Stimulated activated CD8-positive, alpha-beta memory T cell treated with anti-CD3 and anti-CD28 coated beads, Interleukin-12 subunit alpha, Interleukin-12 subunit beta, amount 100 ng/mL, for 4 hours (primary cell): ENCODE measurements at places on chromosomes 1 and 21.
A peak's percentile ranks its signal among the peaks of the same experiment; 100 is the strongest.

GRCh38 chr1:149936170-149936991, at the start of gene MTMR11:
Gene MTMR11, minus strand, starts transcription at chr1:149936879. Its CDS starts 232 bp downstream, at chr1:149936647.
- no peak for DNase-seq

DNA sequence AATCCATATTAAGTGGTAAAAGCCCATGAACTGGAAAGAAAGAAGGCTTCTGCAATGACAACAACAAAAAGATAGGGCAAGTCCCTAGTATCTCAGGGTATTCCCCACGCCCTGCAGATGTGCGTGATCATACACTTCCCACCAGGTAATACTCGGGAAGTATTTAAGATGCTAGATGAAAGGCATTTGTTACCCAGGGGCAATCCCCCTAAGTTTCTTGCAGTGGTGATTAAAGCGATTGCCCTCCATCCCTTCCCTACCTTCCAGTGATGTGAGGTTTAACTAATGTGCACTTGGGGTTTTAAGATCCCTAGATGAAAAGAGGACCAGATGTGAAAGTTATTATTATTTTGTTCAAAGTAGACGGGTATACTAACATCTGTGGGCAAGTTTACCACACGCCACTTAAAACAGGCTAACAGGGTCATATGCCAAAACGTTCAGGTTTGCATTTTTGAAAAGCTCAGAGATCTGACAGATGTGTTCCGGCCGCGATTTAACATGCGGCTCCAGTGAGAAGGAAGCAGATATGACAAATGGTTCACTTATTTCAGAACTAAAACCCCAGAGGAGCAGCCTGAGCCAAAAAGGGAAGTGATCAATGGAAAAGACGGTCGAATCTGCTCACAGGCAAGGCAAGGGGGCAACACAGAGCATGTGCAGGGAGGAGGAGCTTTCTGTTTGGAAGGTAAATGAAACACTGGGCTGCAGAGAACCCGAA, 17.4 kb downstream of the TIAM1 start:
- no peak for DNase-seq

DNA sequence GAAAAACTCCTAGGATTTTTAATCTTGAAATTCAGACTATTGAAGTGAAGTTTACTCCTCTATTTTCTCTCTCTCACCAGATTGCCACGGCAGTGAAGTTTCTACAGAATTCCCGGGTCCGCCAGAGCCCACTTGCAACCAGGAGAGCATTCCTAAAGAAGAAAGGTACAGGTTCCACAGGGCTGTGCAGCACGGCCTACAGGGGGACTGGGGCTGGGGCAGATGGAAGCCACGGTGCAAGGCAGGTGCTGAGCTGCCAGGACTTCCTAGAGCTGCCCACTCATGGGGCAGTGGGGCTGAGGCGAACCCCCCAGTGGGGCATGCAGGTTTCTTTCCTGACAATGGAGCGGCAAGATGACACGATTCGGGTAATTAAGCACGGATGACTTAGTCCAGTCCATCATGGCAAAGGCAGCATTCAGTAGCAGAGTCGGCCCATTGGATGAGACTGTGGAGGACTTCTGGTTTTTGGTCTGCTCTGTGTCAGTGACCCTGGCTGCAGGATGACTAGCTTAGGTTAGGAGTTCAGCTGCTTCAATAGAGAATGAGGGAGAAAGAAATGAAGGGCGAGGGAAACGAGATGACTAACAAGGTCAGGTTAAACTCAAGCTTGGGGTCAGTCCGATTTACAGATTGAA, 61.5 kb downstream of the PEX14 start:
- no peak for DNase-seq

GRCh38 chr1:3651026-3651929, 1.0 kb upstream of the TP73 start:
- no peak for DNase-seq

GRCh38 chr1:12810691-12811408, 19.7 kb downstream of the PRAMEF1 start:
- DNase-seq = no peak

- no peak for DNase-seq
These were observed 36.7 kb upstream of the RASAL2 start for GRCh38 chr1:178057141-178057765.

DNA sequence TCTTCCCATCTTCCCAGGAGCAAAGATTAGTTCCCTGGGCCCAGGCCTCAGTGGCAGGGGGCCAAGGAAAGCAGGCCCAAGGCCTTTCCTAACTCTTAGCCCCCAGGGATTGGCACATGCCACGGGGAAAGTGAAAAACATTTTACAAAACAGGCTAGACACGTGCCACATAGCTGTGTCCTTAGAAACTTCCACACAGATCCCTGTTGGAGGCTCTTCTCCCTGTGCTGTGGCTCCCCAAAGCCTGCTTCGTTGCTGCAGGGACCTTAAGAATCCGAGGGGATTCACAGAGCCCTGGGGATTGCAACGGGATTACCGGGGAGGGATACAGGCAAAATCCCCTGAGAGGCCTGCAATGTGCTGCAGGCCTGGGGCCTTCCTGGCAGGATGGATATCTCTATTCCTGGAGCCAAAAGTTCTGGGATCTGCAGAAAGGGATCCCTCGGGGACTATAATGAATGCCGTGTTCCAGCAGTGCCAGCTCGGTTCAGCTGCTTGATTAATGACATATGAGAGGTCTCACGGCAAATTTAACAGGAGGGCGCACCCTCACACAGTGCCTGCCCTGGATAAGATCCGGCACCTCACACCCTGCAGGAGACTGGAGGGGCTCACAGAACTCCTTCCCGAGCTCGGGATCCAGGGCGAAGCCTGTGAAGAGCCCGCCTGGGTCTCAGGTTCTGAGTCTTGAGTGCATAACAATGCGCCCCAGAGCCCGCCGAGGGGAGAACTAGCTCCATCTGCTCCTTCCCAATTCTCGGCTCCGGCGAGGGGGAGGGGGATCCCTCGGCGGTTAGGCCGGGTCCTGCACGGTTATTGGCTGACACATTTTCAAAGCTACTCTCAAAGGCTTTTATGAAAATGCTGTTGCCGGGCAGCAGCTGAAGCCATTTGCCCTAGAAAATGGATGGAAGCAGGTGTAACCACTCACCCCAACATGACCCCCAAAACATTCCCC, 15.3 kb upstream of the RGS8 start:
- no peak for DNase-seq

GRCh38 chr1:39160703-39161102, 43.8 kb upstream of the MACF1 start:
- no peak for DNase-seq

DNA sequence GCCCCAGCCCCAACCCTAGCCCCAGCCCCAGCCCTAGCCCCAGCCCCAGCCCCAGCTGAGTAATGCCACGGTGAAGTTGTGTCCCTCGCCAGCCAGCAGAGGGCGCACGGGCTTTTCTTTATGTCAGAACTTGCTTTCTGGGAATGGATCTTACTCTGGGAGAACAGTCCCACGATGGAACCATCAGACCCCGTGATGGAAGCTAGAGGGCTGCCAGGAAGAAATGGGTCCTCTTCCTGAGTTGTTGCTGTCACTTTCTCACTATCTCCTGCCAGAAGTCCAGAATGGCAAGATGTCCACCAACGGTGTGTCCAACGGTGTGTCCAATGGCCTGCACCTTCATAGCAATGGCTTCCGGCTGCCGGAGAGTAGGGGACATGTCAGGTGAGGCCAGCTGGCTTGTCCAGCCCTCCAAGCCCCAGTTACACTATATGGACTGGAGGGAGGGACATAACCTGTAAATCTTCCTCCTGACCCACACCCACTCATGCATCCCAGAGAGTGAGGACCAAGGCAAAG, 25.1 kb upstream of the TMEM222 start:
- peak; percentile 24 for DNase-seq

DNA sequence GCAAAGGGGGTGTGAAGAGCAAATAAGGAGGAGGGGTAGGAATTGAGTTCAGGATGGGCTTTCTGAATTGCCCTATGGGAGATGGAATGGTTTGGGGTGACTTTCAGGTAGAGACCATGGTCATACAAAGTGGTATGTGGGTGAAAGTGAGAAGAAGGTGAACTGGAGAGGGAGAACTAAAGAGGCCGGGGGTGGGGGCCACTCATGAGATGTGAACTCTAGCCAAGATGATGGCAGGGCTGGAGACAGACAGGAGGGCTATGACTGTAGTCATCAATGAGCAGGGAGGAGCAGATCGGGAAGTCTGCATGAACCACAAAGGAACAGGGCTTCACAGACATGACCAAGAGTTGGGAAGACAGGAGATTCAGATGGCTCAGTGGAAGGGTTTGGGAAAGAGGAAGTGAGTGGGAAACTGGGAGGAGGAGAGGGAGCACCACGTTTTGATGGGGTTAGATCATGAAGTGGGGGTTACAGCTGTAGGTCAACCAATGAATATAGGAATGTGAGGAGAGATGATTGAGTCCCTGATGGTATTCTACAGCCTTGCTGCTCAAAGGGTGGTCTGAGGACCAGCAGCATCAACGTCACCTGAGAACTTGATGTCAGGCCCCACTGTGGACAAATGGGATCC, 20.7 kb upstream of the LRRC8D start:
- DNase-seq = no peak

DNA sequence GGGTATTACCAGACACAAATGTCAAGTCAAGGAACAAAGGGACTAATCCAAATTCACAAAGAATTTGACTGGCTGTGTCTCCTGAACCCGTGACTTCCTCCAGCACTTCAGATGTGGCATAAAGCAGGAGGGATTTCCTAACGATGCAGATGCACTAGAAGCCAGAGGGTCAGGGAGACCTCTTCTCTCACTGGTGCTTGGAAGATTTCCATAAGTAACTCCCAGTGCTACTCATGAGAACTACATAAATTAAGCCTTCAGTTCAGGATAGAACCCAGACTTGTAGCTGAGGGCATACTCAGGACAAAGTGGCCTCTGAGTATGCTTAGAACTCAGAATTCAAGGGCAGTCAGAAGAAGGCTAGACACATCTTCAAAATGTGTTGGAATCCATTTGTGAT, 83.6 kb upstream of the NRIP1 start:
- no peak for DNase-seq

DNA sequence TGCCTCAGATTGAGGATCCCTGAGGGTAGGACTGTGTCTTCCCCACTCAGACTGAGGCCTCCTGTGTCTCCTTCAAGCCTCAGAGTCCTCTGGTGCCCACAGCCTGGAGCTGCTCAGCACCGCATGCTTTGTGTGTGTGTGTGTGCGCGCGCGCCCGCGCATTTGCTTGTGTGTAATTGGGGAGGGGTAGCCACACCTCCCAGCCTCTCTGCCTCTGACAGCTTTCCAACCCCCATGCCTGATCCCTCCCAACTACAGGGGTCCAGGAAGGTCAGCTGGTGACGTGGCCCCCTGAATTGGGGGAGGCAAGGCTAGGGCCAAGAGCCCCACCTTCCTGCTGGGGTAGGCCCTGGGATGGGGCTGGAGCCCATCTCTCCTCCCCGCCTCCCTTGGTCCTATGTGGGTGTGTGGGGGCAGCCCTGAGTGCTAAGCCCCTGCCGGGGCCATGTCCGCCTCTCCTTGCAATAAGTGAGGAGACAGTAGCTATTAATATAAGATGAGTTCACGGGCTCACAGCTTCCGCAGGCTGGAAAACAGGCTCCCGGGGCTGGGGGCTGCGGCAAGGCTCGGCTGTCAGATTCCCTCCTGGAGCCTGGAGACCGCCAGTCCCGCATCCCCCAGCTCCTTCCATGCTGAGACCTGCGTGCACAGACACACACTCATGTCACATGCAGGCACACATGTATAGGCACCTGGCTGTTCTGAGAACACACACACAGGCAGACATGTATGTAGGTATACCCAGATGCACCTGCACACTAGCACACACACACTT, 7.0 kb downstream of the GPR3 start:
- no peak for DNase-seq

- DNase-seq = peak; percentile 43
These were observed 5.0 kb upstream of the CTTNBP2NL start for GRCh38 chr1:112390775-112391602.

DNA sequence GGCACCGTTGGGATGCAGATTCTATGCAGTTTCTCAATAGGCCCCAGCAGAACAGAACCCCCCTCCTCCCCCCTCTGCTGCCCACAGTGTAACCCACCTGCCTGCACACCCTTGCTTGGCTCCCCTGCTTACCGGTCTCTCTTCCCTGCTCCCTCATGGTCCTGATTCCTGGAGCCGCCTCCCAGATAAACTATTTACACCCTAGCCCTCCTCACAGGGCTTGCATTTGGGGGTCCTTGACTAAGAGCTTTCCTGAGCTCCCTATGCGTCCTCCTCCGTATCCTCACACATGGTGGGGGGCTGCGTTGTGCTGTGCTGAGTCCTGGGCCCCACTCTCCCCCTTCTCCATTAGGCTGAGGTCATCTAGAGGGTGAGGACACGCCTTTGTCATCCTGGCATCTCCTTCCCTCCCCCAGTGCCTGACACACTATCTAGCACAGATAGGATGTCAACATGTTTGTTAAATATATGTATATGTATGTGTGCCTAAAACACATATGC, 121.9 kb downstream of the GRIK3 start:
- no peak for DNase-seq

DNA sequence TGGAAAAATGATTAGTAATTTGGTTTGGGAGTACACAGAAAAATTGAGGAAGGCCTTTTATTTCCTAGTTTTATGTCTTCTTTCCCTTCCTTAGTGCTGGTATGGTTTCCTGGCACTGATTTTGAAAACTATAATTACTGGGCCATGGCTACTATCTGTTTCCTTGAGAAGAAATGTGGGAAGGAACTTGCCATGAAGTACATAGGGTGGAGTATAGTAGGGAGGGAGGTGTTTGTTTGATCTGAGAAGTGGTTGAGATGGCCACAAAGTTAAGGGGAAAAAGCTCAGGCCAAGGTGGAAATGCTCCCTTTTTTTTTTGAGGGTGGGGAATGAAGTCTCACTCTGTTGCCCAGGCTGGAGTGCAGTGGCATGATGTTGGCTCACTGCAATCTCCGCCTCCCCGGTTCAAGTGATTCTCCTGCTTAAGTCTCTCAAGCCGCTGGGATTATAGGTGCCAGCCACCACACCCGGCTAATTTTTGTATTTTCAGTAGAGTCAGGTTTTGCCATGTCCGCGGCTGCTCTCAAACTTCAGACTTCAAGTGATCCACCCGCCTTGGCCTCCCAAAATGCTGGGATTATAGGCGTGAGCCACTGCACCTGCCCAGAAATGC, 11.3 kb downstream of the HJV start:
- no peak for DNase-seq

- DNase-seq = no peak
These were observed 249.1 kb downstream of the GREM2 start for GRCh38 chr1:240362826-240363225.

DNA sequence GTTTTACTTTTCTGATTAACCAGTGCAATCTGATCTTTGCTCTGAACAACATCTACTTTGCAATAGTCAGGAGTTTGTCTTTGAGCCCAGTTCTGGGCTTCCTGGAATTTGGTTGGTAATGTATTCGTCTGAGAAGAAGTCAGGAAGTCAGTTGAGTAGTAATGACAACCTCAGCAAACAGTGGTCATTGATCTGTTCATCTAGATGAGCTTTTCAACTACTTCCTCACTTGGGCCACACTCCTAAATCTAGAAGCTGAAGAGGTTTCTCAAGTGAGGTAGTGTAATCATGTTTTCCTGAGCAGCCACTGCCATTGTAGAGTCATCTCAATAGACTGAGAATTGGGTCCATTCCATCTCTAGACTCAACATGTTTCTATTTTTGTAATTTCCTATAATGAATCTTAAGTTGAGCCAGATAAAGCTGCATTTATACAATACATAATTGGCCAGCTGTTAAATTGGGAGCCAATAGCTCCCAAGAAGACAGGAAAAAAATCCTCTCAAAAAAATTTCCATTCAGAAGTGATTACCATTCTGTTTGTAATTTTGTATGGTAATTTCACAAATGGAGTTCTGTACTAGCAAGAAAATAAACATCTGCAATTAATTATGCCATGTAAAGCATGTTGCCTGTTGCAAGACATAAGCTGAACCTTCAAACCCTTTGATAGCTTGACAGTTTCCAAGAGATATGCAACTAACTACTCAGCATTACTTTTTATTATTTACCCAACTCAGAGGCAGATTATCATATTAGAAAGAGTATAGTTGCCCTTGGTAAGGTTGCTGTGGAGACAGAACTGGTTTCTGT, 49.6 kb downstream of the WDR64 start:
- DNase-seq = no peak
